Neural progenitor cell (in vitro differentiated cells): ENCODE measurements at places on chromosomes 1 and 21.

DNA sequence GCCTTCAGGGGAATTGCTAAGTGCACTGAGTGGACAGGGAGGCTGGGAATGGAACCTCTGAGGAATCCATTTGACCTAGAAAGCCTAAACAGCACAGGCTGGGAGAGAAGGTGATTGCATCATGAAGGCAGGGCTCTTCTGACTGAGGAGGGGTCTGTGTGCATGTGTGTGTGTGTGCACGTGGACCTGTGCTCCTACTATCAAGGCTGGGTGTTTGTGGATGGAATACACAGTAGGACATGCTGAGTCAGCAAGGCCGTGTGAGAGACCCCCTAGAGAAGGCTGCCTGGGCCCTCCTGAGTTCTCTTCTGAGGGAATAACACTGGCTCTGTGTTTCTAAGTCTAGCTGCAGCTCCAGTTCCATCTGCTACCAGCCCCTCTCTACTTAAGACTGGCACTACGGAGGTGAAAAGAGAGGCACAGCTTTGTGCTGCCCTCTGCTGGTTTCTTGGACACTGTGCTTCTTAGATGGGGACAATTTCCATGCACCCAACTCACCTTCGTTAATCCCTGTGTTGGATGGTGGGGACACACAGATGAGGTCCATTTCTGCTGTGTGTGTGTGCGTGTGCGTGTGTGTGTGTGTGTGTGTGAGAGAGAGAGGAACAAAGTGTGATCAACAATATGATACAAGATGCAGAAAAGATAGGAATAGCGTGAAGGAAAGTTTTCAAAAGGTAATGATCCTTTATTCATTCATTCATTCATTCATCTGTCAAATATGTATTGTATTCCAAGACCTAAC, 6.2 kb upstream of the EFCAB14 start:
- DNase-seq: peak; percentile 87

DNA sequence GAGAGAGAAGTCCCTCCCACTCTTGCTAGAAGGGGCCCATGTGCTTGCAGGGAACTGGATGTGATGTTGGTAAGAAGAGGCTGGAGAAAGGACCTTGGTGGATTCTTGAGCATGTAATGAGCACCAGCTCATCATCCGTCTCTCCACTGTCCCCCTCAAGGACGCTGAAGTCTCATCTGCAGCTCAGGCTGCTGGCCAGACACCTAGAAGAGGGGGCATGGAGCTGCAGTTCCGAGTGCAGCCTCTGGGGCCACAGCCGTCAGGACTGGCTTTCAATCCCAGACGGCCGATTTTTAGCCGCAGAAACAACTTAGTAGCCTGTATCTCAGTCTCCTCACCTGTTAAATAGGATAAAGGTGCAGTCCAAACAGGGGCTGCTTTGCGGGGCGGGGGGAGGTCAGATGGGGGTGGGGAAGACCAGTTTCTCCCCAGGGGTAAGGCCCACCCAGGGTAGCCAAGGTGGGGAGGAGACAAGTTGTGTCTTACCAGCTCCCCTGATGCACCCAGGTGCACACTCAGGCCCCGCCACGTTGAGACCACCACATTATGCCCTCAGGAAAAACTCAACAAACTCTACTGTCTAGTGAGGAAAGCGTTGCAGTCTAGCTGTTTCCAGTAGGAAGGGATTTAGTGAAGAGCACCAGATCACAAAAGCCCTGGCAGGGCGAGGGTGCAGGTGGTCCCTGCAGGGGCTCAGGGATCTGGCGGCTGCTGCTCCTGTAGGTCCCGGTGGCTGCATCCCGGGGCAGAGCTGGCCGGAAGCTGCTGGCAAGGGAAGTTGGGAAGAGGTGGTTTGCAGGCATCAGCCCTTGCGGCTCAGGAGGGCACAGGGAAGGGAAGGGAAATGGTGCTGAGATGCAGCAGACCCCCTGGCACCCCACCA, 29.5 kb downstream of the LDLRAP1 start:
- peak; percentile 81 for DNase-seq

DNA sequence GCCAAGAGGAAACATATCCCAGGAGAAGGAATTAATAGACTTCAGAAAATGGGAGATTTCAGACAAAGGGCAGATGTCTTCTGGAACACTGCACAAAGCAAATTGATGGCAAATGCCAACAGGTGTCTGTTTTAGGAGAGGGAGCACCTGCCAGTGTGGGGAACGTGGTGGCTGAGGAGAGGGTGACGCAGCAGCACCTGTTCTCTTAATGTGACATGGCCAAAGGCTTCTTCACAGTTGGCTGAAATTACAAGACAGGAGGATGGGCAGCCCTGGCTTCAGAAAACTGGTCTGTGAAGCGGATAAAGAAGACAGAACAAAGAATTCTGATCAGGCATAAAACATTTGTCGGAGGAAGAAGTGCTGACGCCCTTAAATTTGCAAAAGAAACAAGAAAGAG, 178.7 kb upstream of the RUNX1 start:
- no peak for DNase-seq

- no peak for DNase-seq
These were observed 104.7 kb downstream of the AKT3 start for GRCh38 chr1:243745356-243745755.
